ENCODE measurements at places on chromosomes 4 and X.

GRCh38 chr4:77818602-77819403 is at the start of gene CNOT6L:
CNOT6L (minus strand) TSS chr4:77819368; CDS start chr4:77819308, 60 bp downstream.
- DNase-seq: peak; percentile 82

- no peak for DNase-seq
Measured at GRCh38 chr4:169615467-169616106, 3.2 kb upstream of the NEK1 start.

DNA sequence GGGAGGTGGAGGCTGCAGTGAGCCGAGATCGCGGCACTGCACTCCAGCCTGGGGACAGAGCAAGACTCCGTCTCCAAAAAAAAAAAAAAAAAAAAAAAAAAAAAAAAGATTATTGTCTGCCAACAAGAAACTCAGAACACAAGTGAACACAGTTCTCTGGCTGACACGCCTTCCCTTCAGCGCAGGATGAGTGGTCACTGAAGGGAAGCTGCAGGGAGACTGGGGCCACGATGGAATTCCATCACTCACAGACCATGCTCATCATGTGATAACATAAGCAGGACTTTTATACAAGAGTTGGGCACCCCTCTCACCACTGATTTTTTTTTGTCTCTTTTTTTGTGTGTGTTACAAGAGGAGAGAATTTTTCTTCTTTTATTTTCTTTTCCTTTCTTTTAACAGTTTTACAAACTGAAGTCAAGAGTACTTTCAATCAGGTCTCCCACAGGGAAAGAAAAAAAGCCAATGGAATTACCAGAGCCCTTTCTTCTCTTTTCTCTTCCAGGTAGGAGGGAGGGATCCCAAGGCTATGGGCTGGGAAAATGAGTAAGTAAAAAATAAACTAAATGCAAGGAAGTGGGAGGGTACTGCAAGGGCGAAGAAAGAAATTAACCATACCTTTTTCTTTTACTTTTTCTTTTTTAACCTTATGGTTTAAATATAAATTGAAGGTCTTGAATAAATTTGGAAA is 435.6 kb downstream of the GPM6A start:
- no peak for DNase-seq

- no peak for DNase-seq
Measured at GRCh38 chr4:156495836-156496235, 475.8 kb downstream of the PDGFC start.

DNA sequence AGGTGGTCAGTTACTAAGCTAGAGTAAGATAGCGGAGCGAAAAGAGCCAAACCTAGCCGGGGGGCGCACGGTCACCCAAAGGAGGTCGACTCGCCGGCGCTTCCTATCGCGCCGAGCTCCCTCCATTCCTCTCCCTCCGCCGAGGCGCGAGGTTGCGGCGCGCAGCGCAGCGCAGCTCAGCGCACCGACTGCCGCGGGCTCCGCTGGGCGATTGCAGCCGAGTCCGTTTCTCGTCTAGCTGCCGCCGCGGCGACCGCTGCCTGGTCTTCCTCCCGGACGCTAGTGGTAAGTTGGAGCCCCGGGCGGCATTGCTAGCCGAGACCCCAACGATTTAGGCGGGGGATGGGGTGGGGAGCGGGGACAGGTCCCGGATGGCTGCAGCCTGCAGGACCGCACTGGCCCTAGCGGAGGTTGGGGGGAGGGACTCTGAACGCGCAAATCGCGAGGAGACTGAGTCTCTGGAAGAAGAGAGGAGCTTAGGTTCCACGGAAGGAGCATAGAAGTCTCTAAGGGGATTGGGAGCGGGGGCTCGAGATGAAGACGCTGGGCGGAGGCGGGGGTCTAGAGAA is 573 bp downstream of the HTR2C start:
- no peak for DNase-seq

DNA sequence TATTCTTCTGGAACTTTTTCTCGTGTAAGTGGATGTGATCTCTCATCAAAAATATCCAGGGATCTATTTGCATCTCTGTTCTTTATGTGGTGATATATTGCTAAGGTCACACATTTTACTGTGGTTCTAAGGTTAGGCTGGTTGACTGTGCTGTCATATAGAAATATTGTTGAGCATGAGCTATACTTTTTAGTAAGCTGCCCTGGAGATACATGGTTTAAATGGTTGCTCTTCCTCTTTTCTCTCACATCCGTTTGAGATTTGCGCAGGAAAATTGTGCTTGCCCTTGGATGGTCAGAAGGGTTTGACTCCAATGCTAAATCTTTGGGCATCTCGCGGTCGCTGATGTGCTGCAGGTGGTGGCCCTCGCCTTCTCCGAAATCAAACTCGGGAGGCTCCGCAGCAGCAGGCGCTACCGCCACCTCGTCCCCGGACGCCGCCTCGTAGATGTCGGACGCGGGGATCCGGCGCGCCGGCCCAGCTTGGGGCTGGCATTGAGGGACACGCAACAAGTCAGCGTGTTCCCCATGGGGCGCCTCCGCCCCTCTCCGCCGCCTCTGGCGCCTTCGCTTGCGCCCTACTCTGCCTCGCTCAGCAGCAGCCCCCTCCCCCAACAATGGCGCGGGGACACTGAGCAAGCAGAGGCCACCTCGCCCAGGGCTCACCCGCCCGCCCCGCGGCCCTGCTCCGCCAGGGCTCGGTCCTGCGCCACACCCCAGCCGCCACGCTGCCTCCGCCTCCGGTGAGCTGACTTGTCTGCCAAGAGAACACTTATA is 154.5 kb downstream of the MSN start:
- peak; percentile 41 for DNase-seq

DNA sequence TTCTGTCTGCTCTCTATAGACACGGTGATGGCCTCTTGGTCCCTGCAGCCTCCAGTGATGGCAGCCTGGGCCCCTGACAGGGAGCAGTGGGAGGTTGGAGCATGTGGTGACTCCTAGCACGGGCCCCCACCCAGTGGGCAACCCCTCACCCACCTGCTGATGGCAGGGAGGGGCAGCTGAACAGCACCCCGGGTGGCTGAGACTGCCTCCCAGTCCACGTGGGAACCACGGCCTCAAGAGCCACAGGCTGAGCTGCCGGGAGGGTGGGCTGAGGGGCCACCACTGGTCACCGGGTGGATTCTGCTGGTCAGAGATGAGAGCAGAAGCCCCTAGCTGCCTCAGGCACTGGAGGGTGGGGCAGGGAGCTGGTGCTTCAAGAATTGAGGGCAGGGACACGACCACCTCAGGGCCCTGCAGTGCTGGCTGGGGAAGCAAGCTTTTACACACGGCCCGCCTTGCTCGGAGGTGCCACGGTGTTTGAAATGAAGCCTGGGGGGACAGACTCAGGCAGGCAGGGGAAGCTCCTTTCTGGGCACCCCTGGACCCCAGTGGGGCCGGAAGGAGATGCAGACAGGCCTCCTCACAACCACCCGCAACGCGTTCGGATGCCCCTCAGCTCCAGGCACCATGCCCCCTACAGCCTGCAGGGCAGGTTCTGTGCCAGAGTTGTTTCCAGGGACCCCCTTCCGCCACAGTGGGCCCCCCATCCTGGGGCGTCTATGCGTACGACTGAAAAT is 6.3 kb upstream of the HAUS3 start:
- DNase-seq: peak; percentile 18

- DNase-seq: no peak
Measured at GRCh38 chr4:170750519-170750918, 660.8 kb upstream of the AADAT start.

DNA sequence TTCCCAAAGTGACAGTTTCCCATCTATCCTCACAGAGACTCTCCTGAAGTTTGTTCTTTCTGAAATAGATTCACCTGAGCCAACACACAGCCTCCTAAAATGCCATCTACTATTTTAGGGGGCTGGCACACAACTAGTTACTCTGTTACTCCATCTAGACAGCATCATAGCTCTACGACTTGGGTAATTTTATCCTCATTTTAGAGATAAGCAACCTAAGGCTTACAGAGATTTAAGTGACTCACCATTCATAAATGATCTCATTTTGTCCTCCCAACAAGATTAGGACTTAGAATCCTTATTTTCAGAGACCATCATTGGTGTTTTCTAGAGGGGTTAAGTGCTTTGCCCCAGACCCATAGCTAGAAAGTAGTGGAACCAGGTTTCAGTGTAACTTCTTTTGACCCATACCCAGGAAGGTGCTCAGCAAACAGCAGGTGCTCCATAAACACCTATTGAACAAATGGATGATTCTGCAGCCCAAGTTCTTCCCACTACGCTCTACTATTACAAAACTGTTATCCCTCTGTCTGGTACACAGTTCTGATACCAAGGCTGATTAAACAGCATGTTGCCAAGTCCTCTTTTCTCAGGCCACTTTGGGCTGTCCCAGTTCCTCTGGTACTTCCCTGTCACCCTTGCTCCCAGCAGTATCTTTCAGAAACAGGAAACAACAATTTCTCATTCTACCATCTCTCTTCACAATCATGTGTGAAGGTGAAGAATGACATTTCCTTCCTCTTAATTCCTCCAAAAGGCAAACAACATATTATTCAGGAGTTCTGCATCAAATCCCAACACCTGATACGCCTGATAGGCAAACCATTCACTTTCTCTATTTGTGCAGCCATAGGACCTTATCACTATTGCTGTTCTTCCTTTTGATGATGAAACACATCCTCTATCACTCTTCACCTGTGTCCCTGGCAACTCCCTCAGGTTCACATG is 304.7 kb upstream of the TAPT1 start:
- no peak for DNase-seq

- DNase-seq: no peak
Measured at GRCh38 chrX:84155938-84156337, 32.1 kb downstream of the RPS6KA6 start.

DNA sequence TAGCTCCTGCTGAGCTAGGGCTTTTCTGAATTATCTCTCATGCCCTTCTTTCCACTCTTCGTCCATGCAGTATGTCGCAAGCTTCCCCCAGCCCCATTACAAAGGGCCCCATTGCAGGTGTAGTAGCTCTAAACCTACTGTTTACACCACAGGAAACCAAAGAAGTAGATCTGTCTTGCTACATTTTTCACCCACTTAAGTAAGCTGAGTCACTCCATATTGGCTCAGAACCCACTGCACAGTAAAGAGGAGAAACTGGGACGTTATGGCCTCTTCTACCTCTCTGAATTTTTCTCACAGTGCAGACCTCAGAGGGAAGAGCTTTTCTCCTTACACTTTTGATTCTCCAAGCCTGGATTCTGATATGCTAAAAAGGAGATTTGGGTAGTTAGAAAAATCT is 200.2 kb downstream of the SMARCA1 start:
- DNase-seq: no peak

DNA sequence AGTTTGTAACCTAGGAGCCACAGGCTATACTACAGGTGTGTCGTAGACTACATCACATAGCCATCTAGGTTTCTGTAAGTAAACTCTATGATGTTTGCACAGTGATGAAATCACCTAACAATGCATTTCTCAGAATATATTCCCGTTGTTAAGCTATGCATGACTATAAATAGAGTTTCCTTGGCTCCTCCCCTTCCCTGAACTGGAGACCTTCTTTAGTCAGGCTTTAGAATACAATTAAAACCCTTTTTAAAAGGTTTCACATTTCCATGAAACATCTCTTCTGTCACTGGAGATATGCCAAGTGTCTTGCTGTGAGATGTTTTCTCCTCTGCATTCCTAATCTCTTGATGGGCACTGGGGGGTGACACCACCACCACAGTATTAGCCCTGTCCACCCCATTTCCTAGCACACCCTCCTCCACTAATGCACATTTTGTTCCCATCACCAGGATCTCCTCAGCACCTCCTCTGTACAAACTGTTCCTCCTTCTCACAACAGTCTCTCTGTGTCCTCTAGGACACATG is 334.6 kb upstream of the CPEB2 start:
- DNase-seq: no peak

GRCh38 chr4:177117256-177117655 is 192.4 kb upstream of the NEIL3 start:
- no peak for DNase-seq

- no peak for DNase-seq
Measured at GRCh38 chr4:167020410-167020809, 213.9 kb downstream of the SPOCK3 start.

DNA sequence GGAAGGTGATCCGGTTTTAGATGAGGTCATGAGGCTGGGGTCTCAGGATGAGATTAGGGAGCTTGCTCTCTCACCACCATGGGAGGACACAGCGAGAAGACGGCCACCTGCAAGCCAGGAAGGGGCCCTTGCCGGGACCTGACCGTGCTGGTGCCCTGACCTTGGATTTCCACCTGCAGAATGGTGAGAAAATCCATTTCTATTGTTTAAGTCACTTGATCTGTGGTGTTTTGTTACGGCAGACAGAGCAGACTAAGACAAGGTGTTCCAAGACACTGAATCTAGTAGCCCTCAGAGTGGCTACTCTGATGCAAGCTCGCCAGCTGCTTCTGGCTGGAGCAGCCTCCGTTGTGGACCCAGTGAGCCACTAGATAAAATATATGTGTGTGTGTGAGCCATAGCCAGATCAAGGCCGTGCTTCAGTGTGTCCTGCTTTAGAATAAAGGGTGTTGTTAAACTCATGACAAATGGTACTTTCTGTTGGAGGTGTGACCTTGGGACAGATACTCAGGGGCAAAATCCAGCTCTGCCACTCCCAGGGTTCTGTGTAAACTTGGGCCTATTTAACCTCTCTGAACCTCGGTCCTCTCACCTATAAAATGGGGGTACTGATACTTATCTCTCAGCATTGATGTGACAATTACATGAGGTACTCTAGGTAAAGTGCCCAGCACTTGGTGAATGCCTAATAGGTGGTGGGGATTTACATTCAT is 67.9 kb upstream of the STX18 start:
- no peak for DNase-seq

DNA sequence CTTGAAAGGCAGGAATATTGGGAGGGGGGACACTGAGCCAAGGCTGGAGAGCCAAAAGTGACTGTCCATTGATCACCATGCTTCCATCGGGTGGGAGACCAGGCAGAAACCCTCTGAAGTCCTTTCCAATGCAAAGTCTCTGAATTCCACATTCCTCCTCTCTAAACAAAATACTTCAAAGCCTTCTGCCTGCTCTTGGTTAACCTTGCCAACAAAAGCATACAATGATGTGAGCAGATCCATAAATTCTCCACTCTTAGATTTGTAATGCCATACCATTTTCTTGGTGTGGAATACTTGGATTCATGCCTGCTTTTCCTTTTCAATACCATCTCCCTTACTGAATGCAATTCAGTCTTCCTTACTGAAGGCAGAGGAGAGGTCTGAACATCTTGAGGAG is 74.1 kb upstream of the FAM9B start:
- no peak for DNase-seq

Measured in stimulated activated CD8-positive, alpha-beta memory T cell treated with anti-CD3 and anti-CD28 coated beads, Interleukin-4, amount 100 ng/mL, for 48 hours (primary cell).